Activated T-helper 1 cell treated with anti-CD3 and anti-CD28 coated beads, Interleukin-12 subunit alpha, Interleukin-12 subunit beta, Interleukin-2, Interleukin-4 antibody, amounts not matched to agents 30 ng/mL and 10 ng/mL and 1 ng/mL, durations not matched to agents 14 hours and 24 hours and 36 hours (primary cell): ENCODE measurements at places on chromosomes 11 and 22.

DNA sequence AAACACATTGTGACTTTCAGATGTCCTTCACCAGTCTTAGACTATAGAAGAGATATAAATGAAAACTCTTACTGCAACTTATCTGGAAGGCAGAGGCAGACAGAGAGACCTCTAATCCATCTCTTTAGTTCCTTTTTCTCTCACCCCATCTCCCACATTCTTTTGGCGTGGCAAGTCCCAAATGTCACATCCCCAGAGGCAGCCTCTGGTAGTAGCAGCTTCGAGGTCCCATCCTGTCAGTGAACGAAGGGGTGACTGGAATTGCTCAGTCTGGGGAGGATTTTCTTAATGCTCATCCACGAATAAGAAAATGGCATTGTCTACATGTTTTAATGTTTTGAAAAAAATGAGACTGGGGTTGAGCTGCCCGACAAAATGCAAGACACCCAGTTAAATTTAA lies 201.4 kb downstream of the GRIA4 start:
- no peak for DNase-seq

- peak; percentile 78 for DNase-seq
These were observed at the start of gene ZNRF3 for GRCh38 chr22:28882878-28883656. Gene ZNRF3, plus strand, starts transcription at chr22:28883572. Its CDS starts 195 bp downstream, at chr22:28883767.

DNA sequence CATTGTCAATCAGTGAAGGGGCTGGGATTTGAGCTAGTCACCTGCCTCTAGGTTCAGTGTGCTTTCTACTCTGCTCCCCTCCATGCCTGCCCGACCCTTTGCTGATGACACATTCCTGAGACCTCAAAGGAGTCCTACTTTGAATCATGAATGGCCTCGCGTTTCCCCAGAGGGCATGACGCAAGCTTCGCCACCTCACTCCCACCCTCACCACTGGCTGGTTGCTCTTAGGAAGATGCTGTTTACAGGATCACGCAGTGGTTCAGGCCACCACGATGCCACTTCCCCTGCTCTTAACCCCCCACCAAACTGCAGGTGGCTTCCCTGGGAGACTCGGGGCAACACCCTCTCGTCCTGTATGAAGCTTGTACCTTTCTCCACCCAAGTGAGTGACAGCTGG lies 62.9 kb upstream of the B3GAT1 start:
- DNase-seq: no peak

GRCh38 chr11:77967753-77968152 lies 26.7 kb downstream of the INTS4 start:
- no peak for DNase-seq

DNA sequence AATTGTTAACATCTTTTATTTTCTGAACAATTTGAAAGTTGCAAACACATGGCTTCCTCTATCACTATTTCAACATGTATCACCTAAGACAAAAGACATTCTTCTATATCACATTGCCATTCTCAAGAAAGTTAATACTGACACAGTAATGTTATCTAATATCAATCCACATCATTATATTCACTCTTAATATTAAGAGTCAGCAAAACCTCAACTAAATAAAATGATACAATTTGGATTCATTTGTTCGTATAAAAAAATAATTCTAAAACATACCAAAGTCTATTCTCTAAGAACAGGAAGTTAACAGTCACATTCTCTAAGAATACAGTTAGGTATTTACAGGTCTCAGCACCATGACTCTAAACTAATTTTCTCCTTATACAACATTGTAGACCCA lies 52.0 kb downstream of the ABTB2 start:
- no peak for DNase-seq

- DNase-seq: no peak
These were observed 336.8 kb upstream of the NCAM1 start for GRCh38 chr11:112624431-112624830.

DNA sequence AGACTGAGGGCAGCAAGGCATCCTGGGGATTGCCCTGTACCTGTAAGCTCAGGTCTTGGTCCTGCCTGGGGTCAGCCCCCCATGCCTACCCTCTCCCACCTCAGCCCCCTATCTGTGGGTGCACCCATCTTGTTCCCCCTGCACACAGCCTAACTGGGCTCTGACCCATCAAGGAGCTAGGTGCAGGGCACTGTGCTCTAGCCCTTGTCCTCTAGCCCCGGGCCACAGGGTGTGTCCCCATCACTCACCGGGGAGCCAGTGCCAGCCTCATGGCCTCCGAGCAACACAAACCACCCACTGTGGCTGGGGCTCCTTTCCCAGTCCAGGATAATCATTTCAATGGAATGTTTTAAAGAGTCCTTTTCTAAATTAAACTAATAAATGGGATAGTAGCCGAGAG lies 293.9 kb upstream of the PLET1 start:
- DNase-seq: no peak

GRCh38 chr11:130655300-130655699 lies 206.9 kb downstream of the ADAMTS15 start:
- DNase-seq: no peak

GRCh38 chr22:19770349-19771220 lies 10.0 kb downstream of the TBX1 start:
- no peak for DNase-seq

DNA sequence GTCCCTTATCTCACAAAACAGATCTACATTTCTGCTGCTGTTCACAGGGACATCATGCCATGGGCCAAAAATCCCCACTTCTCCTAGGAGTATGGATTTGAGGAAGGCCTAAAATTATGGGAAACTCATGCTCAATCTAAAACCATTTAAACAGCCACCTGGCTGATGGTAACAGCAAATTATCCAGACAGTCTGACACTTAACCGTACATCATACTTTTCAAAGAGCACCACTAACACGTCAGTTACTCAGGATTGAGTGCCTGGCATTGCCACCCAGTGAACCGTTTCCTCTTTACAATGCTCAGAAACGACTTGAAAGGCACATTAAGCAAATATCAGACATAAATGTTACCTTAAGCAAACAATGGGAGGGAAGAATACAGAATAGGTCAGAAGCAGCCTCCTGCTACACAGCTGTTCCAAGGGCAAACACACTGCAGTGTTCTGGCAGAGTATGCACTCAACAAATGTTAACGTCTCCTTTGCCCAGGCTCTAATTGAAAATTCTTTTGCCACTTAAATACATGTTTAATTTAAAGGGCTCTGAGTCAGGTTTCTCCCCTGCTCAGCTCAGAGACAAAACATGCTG lies 18.8 kb upstream of the SLC36A4 start:
- no peak for DNase-seq

DNA sequence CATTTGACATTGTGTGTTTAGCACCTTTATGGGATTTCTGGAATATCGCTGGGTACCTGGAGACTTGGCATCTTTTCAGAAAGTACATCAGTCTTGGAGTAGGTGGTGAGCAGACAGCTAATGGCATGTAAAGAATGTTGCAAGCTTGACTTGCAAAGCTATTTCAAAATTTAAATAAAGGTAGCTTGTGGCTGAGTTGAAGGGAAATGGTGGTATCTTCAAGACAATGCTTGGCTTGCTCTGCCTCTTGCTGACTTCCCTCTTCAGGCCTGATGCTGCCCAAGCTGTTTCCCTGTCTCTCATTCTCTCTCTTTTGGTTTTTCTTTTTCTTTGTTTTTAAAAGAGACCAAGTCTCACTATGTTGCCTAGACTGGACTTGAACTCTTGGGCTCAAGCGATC lies 13.2 kb downstream of the ZNRF3 start:
- no peak for DNase-seq
